Choroid plexus epithelial cell (primary cell): ENCODE measurements at places on chromosomes 2 and 18.

DNA sequence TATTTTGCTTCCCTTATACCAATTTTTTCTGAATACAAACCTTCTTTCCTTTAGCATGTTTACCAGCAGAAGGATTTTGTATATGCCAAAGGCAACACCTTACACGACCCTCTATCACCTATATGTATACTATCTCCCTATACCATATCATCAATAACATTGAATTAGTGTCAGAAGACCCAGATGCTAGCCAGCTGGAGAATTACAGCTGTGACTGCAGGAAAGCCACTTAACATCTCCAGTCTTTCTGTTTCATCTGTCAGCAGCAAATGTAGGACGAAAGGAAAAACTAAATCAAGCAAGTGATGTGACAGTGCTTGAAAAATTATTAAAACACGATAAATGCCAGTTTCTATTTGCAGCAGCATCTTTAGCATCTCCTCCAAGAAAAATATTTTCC is 193.7 kb downstream of the STK39 start:
- DNase-seq: no peak

- no peak for DNase-seq
These were observed 1.7 kb downstream of the RBBP8 start for GRCh38 chr18:22934789-22935188.

GRCh38 chr2:151395509-151396374 is 14.0 kb upstream of the RIF1 start:
- DNase-seq: no peak

GRCh38 chr2:213688133-213688532 is 403.9 kb downstream of the SPAG16 start:
- no peak for DNase-seq

GRCh38 chr18:39296293-39296888 is 1730.8 kb upstream of the CELF4 start:
- no peak for DNase-seq

DNA sequence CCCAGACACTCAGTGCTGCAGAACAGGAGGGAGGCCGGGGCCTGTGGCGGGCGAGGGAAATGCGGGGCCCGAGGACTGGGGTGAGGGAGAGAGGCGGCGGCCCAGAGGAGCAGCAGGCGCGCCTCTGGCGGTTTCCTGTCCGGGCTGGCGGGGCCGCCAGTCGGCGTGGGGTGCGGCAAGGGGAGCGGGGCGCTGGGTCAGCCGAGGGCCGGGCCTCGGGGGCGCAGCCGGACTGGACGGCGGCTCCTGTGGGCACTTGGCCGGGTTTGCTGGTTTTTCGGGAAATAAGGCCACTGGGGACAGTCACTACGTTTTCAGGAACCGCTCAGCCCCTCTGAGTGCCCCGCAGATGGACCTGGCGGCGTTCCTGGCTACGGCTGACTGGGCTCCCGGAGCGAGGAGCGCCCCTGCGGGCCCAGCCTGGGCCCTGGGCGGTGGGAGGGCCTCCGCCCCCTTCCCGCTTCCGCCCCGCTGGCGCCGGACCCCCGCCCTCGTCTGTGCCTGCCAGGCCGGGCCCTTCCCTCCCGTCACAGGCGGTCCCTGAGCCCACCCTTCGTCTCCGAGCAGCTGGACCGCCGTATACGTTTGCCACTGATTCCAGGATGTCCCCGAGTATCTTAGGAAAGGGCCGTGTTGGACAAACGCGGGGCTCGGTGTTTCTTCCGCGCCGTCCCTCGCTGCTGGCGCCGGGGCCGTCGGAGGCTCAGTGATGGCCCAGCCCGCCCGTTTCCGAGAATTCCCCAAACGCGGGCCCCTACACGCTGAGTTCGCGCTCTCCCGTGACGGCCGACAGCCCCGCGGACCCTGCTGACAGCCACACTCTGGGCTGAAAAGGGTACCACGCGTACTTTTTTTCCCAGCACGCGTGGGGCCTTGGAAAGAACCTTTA is 84.6 kb downstream of the FAM210A start:
- peak; percentile 9 for DNase-seq

GRCh38 chr2:217806482-217806765 is 196.4 kb downstream of the TNS1 start:
- no peak for DNase-seq

- peak; percentile 71 for DNase-seq
These were observed 12.4 kb upstream of the INO80C start for GRCh38 chr18:35510076-35510651.

- peak; percentile 66 for DNase-seq
These were observed at the start of gene VSNL1 for GRCh38 chr2:17540093-17540812. VSNL1 (plus strand) TSS chr2:17540696; CDS start chr2:17592075, 51,379 bp downstream.

- DNase-seq: no peak
These were observed 91.2 kb downstream of the TWIST2 start for GRCh38 chr2:238939074-238939473.

GRCh38 chr2:10452312-10452711 is 4.2 kb upstream of the ODC1 start:
- peak; percentile 60 for DNase-seq

DNA sequence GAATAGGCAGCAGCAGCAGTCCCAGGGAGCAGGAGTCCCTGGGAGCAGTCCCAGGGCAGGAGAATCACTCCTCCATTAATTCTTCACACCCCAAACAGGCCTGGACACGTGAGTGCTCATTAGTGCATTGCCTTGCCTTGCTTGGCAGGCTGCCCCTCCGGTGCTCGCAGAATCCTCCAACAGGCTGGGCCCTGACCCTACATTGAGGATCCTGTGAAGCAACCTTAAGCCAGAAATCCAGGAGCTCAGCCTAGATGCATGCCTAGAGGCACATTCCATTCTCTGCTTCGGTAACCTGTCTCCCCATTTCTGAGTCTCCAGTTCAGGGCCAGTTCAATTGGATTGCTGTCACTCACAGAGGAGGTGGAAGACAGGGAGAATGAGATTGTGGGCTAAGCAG is 97.4 kb upstream of the LRATD1 start:
- no peak for DNase-seq

- DNase-seq: no peak
These were observed 858.7 kb upstream of the ACVR2A start for GRCh38 chr2:146986161-146986560.

DNA sequence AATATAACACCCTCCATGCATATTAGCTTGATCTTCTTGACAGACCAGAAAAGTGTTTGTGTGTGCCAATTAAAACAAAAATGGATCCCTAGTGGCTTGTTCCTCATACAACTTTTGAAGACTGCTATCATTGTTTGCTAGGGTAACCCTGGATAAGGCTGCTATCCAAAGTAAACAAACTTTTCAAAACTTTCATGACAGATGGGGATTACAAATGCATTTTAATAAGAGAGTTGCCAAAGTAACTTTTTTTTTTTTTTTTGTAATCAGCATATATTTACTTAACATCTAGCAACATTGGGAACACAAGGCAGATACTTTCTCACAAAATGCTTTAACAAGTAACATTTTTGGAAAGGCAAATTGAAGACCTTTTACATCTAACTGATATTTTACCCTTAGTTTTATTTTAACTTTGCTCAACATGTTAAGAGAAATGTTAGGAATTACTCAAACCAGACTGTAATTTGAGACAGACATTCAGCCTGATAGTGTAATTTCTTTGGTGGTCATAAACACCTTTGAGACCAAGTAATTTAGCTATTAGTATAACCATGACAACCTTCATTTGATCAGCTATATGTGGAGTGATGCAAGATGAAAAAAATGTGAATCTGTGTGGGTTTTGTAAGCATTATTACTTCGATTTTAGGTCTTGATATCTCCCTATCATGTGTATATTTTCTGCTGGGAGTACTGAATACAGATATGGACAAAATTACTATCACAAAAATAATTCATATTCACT is 300.9 kb downstream of the ARHGAP15 start:
- peak; percentile 65 for DNase-seq

DNA sequence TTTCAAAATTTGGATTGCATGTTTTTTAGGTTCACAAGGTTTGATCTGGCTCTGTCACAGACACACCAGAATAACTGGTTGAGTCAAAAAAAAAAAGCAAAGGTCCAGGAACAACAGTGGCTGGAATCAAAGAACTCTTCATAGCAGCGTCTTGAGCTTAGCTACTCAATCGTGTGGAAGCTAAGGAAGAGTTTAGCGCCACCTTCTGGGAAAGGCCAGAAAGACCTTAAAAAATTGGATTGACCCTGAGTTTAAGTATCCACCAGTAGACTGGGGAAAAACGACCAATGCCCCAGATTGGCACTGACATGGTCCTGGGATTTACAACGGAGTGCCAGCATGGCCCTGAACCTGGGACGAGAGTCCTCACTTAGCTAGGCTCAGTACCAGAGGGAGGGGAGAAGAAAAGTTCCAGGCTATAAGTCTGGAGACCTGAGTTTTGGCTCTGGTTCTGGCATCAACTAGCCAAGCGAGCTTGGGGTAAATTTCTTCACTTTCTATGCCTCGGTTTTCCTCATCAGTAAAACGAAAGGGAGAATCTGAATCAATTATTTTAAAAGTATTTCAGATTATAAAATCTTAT is 71.1 kb upstream of the TFCP2L1 start:
- peak; percentile 87 for DNase-seq
